ENCODE measurements at places on chromosomes 5 and 9. TPM values are rescaled to one million over a fixed set of nuclear protein-coding genes. Genes with fewer than 3 reads are reported as not detected.

Gene NUTM2G
- total RNA-seq, result not detected

Gene LCN9
- total RNA-seq, result not detected

Gene ANKRD34B
- not detected for total RNA-seq

DNA sequence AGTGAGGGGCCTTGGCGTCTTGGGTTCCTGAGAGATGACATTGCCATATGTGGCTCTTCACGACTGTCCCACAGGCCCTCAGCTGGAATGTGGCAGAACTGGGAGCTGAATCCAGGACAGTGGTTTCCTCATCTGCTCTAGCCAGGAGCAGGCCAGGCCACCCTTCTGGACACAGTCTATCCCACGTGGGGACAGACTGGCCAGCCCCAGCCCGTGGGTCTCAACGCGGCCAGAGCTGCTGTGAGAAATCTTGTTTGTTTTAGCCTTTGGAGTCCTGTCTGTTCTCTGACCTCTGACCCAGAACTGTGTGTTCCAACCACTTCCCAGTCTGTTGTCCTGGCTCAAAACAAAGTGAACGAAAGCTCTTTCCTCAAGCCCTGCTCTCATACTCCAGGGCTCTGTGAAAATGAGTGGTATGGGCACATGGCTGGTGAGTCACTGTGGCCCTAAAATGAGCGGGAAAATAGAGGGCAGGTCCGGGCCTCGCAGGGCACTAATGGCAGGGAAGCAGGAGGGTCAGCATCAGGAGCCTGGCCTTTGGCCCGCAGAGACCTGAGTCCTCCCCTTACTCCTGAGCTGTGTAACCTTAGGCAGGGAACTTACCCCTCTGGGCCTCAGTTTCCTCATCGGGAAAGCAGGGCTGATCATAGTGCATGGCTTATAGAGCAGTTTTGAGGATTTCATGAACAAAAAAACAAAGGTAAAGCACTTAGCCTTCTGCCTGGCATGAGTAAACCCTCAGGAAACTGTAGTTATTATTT lies 34.8 kb upstream of the GLRX start:
- no peaks in the 10 kb centered on the region for H3K36me3 ChIP-seq
- no peaks in the 10 kb centered on the region for H3K27me3 ChIP-seq
- H3K27ac ChIP-seq, result peak overlapping the region; percentile 78

GRCh38 chr9:90726215-90726614 lies 75.4 kb upstream of the SYK start:
- H3K36me3 ChIP-seq, result no peaks in the 10 kb centered on the region
- no peaks in the 10 kb centered on the region for H3K4me1 ChIP-seq
- no peak for DNase-seq
- H3K4me3 ChIP-seq, result no peak overlapping the region
- no peak overlapping the region for H3K27ac ChIP-seq

DNA sequence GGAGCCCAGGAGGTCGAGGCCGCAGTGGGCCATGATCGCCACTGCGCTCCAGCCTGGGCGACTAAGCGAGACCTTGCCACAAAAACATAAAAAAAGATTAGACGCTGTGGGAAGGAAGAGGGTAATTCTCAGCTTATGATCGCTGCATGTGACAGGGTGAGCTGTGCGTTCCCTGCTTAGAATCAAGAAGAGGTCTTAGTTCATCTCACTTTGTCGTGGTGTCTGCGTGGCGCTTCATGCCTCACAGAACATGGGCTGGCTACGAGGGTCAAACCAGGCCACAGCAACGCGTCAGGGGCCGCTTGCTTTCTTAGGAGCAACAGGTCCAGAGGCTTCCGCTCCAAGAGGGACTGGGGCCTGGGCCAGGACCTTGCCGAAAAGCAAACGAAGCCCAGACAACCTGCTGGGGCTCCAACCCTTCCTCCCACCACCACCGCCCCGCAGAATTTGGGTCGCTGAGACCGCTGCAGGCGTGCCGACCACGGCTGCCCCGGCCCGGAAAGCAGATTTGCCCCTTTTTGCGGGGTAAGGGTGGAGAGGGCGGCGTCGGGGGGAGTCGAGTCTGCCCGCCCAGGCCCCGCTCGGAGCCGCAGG lies 10.0 kb upstream of the GRIN1 start:
- H3K36me3 ChIP-seq, result no peaks in the 10 kb centered on the region
- peak overlapping the region; percentile 83 for H3K27ac ChIP-seq
- peak overlapping the region; percentile 73 for H3K4me3 ChIP-seq
- H3K27me3 ChIP-seq, result no peaks in the 10 kb centered on the region
- peaks cover 23% of the 10 kb centered on the region for H3K4me1 ChIP-seq

DNA sequence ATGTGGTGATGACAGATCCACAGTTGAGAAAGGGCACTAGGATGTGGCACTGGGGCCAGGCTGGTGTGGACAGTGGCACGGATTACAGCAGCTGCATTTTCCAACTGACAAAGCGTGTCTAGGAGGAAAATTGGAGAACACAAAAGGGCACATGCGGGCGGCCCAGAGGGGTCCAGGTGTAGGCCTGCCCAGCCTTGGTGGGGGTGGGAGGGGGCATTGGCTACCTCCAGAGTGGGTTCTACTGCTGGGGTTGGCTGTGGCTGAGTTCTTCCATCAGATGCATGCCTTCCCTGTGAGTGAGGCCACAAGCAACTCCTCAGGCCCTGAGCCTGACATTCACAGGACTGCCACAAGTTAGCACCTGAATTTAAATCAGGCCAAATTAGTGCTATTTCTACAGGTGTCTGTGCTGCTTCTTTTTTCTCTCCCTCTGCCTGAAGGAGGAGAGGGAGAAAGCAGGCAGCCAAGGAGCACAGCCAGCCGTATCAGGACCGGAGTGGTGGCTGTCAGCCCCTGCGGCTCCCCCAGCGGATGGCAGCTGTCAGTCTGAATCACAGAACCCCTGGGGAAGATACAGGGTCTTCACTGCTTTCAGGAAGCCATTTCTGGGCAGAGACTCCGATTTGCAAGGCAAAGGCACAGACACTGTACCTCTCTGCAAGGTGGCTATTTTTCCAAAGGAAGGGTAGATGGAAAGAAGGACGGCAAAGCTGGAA lies 464.2 kb downstream of the SPOCK1 start:
- no peaks in the 10 kb centered on the region for H3K4me1 ChIP-seq
- H3K36me3 ChIP-seq, result no peaks in the 10 kb centered on the region
- H3K27me3 ChIP-seq, result no peaks in the 10 kb centered on the region
- DNase-seq, result no peak
- H3K27ac ChIP-seq, result no peak overlapping the region
- no peak overlapping the region for H3K4me3 ChIP-seq

Gene CCNG1
- 112 TPM for total RNA-seq

Gene CEL
- 1.9 TPM for total RNA-seq

- no peaks in the 10 kb centered on the region for H3K4me1 ChIP-seq
- H3K27me3 ChIP-seq, result no peaks in the 10 kb centered on the region
- no peak overlapping the region for H3K4me3 ChIP-seq
- no peak overlapping the region for H3K27ac ChIP-seq
- H3K36me3 ChIP-seq, result no peaks in the 10 kb centered on the region
Measured at GRCh38 chr5:114097570-114097969, 264.3 kb upstream of the KCNN2 start.

- H3K4me3 ChIP-seq, result no peak overlapping the region
- no peaks in the 10 kb centered on the region for H3K4me1 ChIP-seq
- no peaks in the 10 kb centered on the region for H3K36me3 ChIP-seq
- no peak for DNase-seq
- H3K27ac ChIP-seq, result no peak overlapping the region
Measured at GRCh38 chr9:36249189-36249588, 9.1 kb downstream of the GNE start.

Gene FAM78A
- 2.9 TPM for total RNA-seq

DNA sequence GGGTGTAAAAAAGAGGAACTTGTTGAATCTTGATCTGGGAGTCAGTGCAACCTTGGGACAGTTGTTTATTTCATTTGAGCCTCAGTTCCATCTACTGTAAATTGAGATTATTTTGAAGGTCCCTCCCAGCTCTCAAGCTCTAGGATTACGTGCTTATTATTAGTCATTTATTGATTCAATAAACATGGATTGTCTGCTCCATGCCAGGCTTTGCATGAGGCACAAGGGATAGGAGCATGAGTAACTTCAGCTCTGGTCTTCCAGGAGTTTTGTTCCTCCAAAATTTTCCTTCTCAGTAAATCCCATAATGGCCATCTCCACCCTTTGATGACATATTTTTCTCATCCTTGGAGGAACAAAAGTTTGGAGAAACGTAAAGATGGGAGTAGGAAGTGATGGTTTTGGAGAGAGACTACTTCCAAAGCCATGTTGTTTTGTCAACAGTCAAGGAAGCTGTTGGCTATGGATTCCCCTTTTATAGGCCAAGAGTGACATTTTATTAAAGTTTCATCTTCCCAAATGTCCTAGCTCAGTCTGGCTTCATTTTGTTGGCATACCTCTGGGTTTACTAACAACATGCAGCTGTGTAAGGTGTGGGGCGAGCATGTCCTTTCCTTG lies 244.6 kb downstream of the DMRT2 start:
- H3K36me3 ChIP-seq, result no peaks in the 10 kb centered on the region
- H3K4me3 ChIP-seq, result no peak overlapping the region
- H3K27me3 ChIP-seq, result no peaks in the 10 kb centered on the region
- no peaks in the 10 kb centered on the region for H3K4me1 ChIP-seq
- H3K27ac ChIP-seq, result no peak overlapping the region

GRCh38 chr9:112371060-112371459 lies 8.8 kb upstream of the HSDL2 start:
- no peaks in the 10 kb centered on the region for H3K4me1 ChIP-seq
- H3K36me3 ChIP-seq, result no peaks in the 10 kb centered on the region
- no peak overlapping the region for H3K27ac ChIP-seq
- H3K27me3 ChIP-seq, result no peaks in the 10 kb centered on the region
- no peak for DNase-seq

DNA sequence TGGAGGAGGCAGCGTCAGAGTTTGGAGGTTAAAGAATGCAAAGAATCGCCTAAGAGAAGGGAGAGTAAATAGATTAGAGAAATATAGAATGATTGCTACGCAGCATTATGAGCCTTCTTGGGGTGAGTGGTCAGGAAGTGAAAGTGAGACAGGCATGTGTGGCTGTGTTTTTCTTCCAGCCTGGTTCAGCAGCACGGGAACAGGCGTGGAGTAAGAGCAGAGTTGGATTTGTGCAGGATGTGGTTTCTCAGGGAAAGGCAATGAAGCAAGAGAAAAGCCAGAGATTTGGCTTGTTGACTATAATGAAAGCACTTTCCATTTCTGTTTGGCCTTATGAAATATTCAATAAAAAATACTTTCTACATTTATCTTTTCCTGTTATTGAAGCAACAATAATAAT lies 34.3 kb upstream of the FRMD3 start:
- no peak overlapping the region for H3K4me3 ChIP-seq
- no peak for DNase-seq
- no peaks in the 10 kb centered on the region for H3K27me3 ChIP-seq
- no peaks in the 10 kb centered on the region for H3K4me1 ChIP-seq
- no peaks in the 10 kb centered on the region for H3K36me3 ChIP-seq

- H3K27me3 ChIP-seq, result no peaks in the 10 kb centered on the region
- no peaks in the 10 kb centered on the region for H3K36me3 ChIP-seq
- H3K4me1 ChIP-seq, result peaks cover 19% of the 10 kb centered on the region
- peak within 1 kb of the TSS; percentile 41 for H3K4me3 ChIP-seq
Measured at GRCh38 chr9:93058355-93059010, at the start of gene SUSD3. SUSD3 (plus strand) TSS chr9:93058701; CDS start chr9:93058743, 42 bp downstream.

Gene C9orf50
- not detected for total RNA-seq

Gene BAAT
- not detected for total RNA-seq

DNA sequence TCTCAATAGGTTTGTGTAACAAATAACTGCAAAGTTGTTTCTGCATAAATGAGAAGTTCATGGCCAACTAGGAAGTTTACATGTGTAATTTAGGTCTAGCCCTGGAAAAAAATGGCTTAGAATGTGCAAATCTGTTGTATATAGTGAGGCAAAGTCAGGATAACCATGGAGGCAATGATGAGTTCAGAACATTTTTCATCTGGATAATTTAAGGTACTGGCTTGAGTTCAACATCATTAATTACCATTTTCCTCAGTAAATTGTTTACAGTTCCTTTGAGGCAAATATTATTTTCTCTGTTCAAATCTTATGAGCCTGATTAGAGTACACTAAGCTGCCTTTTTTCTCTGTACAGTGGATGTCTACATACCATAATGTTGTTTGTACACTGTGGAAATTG lies 1259.0 kb upstream of the NUDT12 start:
- no peak overlapping the region for H3K4me3 ChIP-seq
- H3K27me3 ChIP-seq, result no peaks in the 10 kb centered on the region
- no peak overlapping the region for H3K27ac ChIP-seq

Gene FAM169A
- total RNA-seq, result 1.5 TPM

DNA sequence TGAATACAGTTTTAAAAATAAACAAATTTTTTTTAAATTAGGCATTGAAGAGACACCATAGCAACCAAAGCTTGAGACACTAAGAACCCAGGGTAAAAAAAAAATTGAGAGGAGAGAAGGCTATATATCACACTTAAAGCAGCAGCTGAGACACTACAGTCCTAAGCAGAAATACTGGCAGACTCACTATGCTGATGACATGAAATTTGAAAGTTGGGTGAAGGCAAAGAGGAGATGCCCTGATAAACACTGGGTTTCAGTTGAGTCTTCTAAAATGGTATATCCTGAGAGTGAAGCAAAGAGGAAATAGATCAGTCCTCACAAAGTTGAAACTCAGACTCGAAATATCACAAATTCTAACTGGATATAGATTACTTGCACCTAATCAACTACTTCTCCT lies 419.9 kb upstream of the CDH9 start:
- H3K27me3 ChIP-seq, result no peaks in the 10 kb centered on the region
- H3K27ac ChIP-seq, result no peak overlapping the region
- no peak for DNase-seq
- no peaks in the 10 kb centered on the region for H3K36me3 ChIP-seq
- H3K4me1 ChIP-seq, result no peaks in the 10 kb centered on the region

GRCh38 chr9:129653823-129654553 lies 11.5 kb upstream of the PRRX2 start:
- peak overlapping the region; percentile 27 for H3K27ac ChIP-seq
- no peaks in the 10 kb centered on the region for H3K4me1 ChIP-seq
- H3K4me3 ChIP-seq, result no peak overlapping the region
- no peaks in the 10 kb centered on the region for H3K36me3 ChIP-seq
- H3K27me3 ChIP-seq, result no peaks in the 10 kb centered on the region
- no peak for DNase-seq

- H3K4me1 ChIP-seq, result peaks cover 4% of the 10 kb centered on the region
- no peak for DNase-seq
- peaks cover 13% of the 10 kb centered on the region for H3K36me3 ChIP-seq
- no peak overlapping the region for H3K4me3 ChIP-seq
- no peak overlapping the region for H3K27ac ChIP-seq
- no peaks in the 10 kb centered on the region for H3K27me3 ChIP-seq
Measured at GRCh38 chr9:92044936-92045335, 70.3 kb downstream of the SPTLC1 start.

GRCh38 chr9:98989036-98990000 lies 45.6 kb downstream of the COL15A1 start:
- no peak overlapping the region for H3K4me3 ChIP-seq
- H3K36me3 ChIP-seq, result no peaks in the 10 kb centered on the region
- DNase-seq, result no peak
- H3K27me3 ChIP-seq, result no peaks in the 10 kb centered on the region
- H3K4me1 ChIP-seq, result peaks cover 42% of the 10 kb centered on the region

GRCh38 chr5:9766581-9766980 lies 136.4 kb upstream of the TAS2R1 start:
- no peaks in the 10 kb centered on the region for H3K4me1 ChIP-seq
- no peak for DNase-seq
- no peak overlapping the region for H3K27ac ChIP-seq
- no peak overlapping the region for H3K4me3 ChIP-seq
- H3K36me3 ChIP-seq, result no peaks in the 10 kb centered on the region
- no peaks in the 10 kb centered on the region for H3K27me3 ChIP-seq

Gene TNC
- total RNA-seq, result 8.5 TPM

- H3K27ac ChIP-seq, result no peak overlapping the region
- no peaks in the 10 kb centered on the region for H3K36me3 ChIP-seq
- no peaks in the 10 kb centered on the region for H3K27me3 ChIP-seq
- H3K4me1 ChIP-seq, result no peaks in the 10 kb centered on the region
Measured at GRCh38 chr9:78763424-78763823, 466.5 kb downstream of the PSAT1 start.

- no peaks in the 10 kb centered on the region for H3K27me3 ChIP-seq
- H3K4me3 ChIP-seq, result no peak overlapping the region
- no peaks in the 10 kb centered on the region for H3K4me1 ChIP-seq
- no peak for DNase-seq
Measured at GRCh38 chr5:113480243-113480642, 8.0 kb downstream of the MCC start.

All from esophagus squamous epithelium (tissue), 5 donors.